ENCODE measurements at places on chromosomes 11 and 22. TPM values are rescaled to one million over a fixed set of nuclear protein-coding genes. Genes with fewer than 3 reads are reported as not detected.

- peak; percentile 5 for DNase-seq
Measured at GRCh38 chr11:2524446-2525165, 79.8 kb downstream of the KCNQ1 start.

DNA sequence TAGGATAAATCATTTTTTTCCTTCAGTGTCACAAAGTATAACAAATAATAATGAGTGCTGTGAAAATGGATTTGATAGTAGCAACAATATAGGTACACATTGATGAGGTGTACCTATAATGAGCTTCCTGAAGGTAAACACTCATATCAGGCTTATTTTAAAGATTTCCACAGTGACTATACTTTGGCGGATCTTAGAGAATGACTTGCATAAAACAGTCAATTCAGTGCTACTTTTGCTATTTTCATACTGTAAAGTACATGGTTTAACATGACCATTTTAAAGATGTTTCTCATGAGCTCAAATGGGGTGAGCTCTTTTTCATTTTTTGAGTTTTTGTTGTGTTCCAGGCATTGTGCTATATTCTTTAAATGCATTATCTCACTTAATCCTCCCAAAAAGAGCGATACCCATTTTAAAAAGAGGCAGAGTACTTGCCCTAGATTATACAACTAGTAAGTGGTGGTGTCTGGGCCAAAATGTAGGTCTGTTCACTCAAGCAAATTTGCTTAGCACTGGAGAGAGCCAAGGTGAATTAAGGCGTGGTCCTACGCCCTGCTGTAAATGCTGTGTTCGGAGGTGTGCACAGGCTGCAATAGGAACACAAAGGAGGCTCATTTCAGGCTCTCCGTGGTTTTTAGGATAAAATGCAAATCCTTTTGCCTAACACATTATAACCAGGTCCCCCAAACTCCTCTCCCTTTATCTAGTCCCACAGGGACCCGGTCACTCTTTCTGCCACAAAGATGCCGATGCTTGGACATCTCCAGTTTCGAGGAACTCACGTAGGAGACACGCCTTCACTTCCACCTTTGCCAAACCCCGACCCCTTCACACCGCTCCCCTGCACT is 617 bp upstream of the ALKBH3 start:
- no peak for DNase-seq

DNA sequence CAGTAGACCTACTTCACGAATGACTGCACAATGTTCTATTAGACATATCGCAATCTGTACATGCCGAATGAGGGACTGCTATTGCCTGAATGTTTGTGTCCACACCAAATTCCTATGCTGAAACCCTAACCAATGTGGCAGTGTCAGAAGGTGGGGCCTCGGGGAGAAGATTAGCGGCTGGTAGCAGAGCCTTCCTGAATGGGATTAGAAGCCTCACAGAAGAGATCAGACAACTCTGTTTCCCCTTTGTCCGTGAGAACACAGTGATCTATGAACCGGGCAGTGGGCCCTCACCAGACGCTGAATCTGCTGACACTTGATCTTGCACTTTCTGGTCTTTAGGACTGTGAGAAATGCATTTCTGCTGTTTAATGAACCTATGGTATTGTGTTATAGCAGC is 33.1 kb downstream of the LRFN4 start:
- no peak for DNase-seq

DNA sequence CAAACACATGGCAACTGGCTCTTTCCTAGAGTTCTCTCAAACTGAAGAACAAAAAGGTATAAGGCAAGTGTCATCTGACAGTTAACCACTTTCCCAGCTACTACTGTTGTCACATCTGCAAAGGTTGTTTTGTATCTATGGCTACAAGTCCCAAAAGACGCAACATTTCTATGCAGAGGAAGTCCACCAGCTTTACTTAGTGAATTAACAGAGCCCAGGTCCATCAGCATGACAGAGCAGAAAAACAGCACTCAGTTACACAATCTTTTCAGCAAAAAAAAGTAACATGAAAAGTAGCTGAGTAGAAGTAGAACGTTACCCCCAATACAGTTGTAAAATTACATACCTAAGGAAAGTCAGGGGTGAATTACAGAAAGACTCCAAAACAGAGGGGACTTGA is 12.1 kb downstream of the CPSF7 start:
- no peak for DNase-seq

DNA sequence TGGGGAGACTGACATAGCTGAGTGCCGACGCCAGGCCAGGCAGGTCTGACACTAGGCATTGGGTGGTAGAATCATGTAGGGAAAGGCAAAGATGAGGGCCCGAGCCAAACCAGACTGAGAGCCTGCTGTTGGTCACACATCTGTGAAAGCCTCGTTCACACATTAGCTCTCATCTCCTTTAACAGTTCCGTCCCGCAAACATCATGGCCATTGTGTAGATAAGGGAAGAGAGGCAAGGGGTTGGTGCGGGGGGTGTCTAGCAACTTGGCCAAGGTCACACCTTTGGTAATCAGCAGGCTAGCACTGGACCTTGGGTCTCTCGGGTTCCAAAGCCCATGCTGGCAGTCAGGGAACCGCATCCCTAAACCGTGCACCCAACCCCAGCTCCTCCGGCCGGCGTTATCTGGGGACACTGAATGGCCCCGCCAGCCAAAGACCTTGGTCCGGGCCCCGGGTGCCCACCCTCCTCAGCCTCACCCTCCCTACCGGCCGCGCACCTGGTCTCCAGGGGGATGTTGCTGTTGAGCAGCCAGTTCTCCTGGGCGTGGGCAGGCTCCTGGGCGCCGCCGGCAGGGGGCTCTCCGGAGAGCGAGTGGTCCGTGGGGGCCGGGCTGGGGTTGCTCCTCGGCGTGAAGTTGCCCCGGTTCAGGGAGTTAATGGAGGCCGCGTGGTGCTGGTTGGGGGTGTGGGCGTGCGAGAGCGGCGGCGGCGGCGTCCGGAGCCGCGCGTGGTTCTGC is 328.3 kb upstream of the NARS2 start:
- no peak for DNase-seq

Gene KCNJ11
- total RNA-seq: 17.2 TPM

Gene IL17REL
- total RNA-seq: not detected

Gene INPP5J
- 18.4 TPM for total RNA-seq

Gene RAB36
- 11.9 TPM for total RNA-seq

Gene MAPK8IP1
- total RNA-seq: 225 TPM

Measured in dorsolateral prefrontal cortex (tissue), 122 donors.